Activated CD8-positive, alpha-beta memory T cell treated with anti-CD3 and anti-CD28 coated beads, Interleukin-2, amount 50 U/mL, for 4 hours (primary cell): ENCODE measurements at places on chromosomes 3 and 15.

DNA sequence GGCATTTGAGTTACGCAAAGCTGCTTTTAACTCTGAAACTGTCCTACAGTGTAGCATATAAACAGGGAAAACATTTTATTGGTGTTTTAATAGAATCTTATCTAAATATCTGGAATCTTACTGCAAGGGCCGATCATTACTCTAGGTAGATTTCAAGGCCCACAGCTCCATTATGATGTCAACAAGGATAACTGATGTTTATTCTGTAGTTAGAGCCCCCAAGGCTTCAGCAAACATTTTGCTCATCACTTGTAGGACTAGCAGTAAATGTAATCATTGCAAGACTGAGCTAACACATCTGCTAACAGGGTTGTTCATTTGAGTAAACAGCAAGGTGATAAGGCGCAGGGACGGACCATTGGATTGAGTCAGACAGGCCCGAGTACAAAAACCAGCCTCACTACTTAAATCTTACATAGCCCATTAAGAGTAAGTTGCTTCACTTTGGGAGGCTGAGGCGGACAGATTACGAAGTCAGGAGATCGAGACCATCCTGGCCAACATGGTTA, 332.5 kb upstream of the TPRG1 start:
- no peak for DNase-seq

GRCh38 chr3:120708408-120708807, 26.4 kb upstream of the HGD start:
- no peak for DNase-seq

DNA sequence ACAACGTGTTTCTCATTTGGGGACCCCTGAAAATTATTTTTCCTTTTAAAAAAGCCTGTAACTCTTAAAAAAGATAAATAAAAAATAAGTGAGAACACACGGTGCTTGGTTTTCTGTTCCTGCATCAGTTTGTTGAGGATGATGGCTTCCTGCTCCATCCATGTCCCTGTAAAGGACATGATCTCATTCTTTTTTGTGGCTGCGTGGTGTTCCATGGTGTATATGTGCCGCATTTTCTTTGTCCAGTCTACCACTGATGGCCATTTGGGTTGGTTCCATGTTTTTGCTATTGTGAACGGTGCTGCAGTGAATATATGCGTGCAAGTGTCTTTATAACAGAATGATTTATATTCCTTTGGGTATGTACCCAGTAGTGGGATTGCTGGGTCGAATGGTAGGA, 2.3 kb downstream of the TSPAN3 start:
- no peak for DNase-seq

GRCh38 chr15:38038659-38039442, 104.4 kb downstream of the TMCO5A start:
- DNase-seq, result no peak

DNA sequence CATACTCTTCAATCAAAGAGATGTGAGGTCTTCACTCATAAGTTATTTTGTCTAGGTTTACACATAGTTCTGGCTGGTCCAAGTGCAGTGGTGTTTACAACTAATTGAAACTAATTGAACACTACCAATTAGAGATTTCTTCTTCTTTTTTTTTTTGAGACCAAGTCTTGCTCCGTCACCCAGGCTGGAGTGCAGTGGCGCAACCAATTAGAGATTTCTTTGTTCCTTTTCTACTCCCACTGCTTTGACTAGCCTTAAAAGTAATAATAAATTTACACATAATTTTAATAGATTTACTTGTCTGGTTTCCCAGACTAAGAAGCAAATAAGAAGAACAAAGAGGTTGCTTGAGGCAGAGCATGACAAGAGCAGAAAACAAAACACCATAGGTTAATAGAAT, 6.7 kb upstream of the DENND6A start:
- no peak for DNase-seq

DNA sequence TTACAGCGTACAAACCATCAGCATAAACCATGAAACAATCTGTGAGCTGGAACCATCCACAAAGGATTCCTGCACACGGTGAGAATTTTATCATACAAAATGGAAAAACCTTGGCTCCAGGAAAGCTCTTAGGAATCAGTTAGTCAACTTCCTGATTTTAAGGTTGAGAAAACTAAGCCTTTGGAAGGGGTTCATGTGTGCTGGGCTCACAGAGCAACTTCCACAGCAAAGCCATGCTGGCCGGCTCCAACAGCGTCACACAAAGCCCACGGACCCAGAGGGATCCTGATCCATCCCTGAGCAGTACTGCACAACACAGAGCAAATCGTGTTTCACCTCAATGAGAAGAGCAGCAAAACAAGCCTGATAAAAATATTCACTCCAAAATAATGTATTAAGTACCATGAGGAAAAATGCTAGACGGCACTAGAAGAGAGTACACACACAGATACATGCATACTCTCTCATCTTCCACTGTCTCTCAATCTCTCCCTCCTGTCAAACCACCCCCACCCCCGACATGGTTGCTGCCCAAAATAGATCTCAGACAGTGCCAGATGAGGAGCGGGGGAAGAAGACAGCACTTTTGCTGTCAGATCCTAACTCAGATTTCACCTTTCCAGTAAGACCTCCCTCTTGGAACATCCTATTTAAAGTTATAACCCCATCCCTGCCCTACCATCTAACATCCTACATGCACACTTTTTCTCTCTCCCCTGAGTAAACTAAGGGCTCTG, 58.6 kb downstream of the MB21D2 start:
- no peak for DNase-seq
